ENCODE measurements at places on chromosomes 7 and 10.

- no peak for DNase-seq
Observed at GRCh38 chr7:3150027-3150426, 106.4 kb upstream of the CARD11 start.

DNA sequence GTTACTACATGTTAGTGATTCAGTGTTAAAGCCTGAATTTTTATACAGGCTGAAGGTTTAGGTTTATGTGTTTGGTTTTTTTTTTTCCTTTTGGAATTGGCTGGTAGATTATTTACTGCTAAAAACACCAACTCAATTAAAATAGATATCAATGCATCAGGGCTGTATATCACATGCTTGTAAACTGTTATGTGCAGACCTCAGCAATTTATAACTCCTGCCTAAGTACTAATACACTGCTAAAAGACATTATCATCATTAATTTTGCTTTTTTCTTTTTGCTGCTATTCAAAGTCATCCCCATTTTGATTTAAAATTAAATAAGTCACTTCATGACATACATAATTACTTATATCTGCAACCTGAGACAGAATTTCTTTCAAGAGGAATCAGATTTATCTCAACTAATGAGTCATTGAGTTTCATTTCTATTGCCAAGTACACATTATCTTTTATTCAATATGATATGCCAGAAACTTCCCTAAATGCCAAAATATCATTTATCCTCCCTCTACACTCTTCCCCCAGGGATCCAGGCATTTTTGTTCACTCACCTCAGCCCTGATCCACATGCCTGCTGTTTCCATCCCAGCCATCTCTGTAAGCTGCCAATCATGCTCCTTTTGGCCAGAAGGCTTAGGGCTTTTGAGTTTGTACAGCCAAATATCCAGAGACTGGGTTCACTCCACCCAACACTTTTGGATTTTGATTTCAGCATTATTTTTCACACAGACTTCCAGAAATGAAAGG is 98.5 kb downstream of the POLR1F start:
- no peak for DNase-seq

DNA sequence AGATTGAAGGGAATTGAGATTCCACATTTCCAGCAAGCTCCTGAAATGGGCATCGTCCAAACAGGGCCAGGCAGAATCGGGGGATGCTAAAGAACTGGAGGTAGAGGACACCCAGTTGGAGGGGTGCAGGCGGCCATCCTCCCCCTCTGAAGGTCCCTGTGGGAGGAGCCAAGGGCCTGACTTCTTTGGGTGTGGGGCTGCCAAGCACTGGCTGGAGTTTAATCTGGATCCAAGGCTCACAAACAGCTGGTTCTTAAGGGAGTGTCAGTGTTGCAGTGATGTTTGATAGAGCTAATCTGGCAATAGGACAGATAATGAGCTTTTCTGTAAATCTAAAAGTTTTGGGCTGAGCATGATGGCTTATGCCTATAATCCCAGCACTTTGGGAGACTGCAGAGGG is 20.8 kb downstream of the TSPAN14 start:
- no peak for DNase-seq

GRCh38 chr7:14583518-14583917 is 319.0 kb downstream of the DGKB start:
- DNase-seq = no peak

DNA sequence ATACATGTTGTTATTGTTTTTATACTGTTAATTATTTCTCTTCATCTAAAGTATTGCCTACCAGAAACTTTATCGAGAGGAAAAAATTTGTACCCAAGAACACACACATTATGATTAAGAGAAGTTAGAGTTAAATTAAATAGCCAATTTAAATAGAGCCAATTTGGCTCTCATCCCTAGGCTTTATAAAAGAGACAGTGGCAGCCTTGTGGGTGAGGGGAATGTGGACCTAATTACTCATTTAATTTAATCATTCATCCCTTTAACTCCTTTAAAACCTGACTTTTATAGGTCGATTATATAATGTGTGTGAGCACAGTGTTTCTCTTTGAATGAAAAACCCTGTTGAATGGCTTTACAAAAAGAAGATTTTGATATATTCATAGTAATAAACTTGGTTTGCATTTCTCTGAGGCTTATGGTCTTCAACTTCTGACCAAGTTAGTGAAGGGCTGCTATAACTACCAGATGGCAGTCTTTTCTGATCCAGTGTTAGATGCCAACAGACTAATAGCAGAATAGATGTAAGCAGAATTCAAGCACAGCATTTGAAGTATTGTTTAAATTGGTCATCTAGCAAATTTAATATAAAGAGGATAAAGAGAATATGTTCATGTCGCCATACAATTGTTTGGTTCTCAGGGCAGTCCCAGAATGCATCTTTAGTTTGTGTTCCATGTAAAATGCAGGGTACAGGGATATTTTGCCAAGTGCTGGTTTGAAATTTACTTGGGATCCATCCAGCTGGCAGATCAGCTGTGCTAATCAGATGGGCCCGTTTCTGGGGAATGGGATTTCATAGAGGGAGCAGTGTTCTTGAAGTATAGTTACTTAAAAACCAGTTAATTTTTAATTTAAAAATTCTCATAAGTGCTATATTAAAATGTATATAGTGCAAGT is 25.3 kb downstream of the ADD3 start:
- DNase-seq = no peak

DNA sequence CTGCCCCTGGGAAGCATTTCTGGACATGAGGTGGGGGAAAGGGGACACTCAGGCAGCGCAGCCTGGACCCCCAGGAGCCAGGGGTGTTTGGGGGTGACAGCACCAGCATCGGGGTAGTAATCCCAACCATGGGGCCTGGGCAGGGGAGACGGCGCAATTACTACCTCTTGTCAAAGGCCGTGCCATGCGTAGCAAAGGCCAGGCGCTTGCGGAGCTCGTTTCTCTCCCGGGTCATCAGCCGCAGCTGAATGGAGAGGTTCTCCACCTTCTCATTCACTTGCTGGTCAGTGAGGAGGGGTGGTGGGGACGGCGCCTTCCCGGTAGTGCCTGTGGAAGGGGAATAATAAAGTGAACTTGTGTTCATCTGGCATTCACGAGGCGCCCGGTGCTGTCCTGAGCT is 70.0 kb downstream of the DLG5 start:
- no peak for DNase-seq

GRCh38 chr10:4670737-4671136 is 155.3 kb upstream of the AKR1E2 start:
- no peak for DNase-seq

DNA sequence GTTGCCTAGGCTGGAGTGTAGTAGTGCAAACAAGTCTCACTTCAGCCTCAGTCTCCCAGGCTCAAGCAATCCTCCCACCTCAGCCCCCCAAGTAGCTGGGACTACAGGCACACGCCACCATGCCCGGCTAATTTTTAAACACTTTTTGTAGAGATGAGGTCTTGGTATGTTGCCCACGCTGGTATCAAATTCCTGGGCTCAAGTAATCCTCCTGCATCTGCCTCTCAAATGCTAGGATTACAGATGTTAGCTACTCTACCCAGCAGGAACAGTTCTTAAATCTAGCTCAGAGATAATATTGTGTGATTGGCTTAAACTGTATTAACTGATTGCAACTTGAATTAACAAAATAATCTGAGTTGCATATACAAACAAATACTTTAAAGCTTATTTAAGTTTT is 82.9 kb downstream of the CDK14 start:
- no peak for DNase-seq

DNA sequence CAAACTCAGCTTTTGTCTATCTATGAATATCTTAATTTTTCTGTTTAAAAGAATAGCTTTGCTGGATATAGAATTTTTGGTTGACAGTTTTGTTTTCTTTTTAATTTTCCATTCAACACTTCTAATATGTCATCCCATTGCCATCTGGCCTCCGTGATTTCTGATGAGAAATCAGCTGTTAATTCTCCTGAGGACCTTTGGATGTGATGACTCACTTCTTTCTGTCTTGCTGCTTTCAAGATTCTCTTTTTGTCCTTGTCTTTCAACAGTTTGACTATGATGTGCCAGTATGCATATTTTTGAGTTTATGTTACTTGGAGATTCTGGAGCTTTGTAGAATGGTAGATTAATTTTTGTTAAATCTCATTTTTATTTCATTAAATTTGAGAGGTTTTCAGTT is 38.4 kb downstream of the ZNF518A start:
- DNase-seq = no peak

- no peak for DNase-seq
Observed at GRCh38 chr10:50063100-50063499, 4.7 kb upstream of the WASHC2A start.

DNA sequence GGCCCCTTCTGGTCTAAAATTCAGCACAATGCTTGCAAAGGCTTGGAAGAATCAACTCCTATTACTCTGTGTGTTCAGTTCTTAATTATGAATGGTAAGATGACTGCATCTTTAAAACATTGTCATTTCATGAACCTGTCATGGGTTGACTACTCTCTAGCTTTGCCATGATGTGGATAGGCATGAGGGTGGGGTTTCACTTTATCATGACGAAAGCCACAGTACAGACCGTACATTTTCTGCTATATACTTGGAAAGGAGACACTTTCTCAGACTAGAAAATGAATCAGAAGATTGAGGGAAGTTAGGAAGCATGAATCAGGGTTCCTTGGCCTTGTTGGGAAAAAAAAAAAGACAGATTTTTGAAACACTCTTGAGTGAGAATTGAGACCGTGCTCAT is 19.7 kb upstream of the MSRB2 start:
- DNase-seq = no peak

- DNase-seq = no peak
Observed at GRCh38 chr10:50972591-50972990, 87.2 kb upstream of the A1CF start.

- no peak for DNase-seq
Observed at GRCh38 chr10:127907411-127908105, 655 bp downstream of the PTPRE start.

DNA sequence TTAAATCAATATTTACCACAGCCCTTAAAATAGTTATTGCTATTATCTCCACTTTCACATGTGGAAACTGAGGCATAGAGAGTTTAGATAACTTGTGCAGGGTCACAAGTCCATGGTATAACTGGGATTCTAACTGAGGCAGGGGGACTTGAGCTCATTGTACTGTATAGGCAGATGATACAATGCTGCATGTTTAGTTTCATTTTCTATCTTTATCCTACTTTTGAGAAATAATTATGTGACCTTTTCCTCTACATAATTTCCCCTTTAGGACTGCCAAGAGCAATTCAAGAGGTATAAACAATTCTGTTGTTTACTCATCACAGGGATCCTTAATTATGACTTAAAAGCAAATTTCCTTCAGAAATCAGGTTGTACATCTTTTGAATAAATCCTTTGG is 193.1 kb downstream of the SUGCT start:
- no peak for DNase-seq

DNA sequence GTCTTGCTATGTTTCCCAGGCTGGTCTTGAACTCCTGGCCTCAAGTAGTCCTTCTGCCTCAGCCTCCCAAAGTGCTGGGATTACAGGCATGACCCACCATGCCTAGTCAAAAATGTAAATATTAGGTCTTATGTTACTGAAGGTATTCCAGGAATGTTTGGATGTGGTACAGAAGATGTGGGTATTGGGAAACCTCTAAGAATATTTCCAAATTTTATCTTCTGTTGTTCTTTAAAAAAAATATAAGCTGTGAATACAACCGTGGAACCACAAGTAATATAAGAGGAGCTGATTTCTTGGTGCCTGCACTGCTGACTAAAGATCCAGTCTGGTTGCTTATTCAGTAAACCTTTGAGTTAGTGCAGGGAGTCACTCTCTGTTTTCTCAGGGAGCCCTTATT is 178.3 kb downstream of the AUTS2 start:
- no peak for DNase-seq

GRCh38 chr7:90717296-90718060 is 121.4 kb downstream of the CDK14 start:
- DNase-seq = no peak

GRCh38 chr7:77727527-77727926 is 31.3 kb downstream of the RSBN1L start:
- no peak for DNase-seq

DNA sequence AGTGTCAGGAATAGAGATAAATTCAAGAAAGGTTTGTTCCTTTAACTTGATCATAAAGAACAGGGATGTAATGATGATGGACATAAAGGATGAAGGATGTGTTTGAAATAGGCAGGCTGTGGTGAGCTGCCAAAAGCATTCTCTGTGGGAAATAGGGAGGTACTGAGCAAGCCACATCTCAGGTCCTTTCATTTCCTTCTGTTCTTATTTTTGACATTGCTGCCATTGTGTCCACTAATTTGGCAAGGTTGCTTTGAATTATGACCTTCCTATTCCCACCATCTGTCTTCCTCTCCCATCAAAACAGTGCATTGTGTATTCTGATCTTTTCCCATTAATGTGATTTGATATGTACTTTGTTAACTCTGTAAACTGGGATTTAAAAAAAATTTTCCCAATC is 9.4 kb downstream of the SCRN1 start:
- no peak for DNase-seq

GRCh38 chr10:124416733-124417132 is 2.0 kb downstream of the OAT start:
- DNase-seq = no peak

DNA sequence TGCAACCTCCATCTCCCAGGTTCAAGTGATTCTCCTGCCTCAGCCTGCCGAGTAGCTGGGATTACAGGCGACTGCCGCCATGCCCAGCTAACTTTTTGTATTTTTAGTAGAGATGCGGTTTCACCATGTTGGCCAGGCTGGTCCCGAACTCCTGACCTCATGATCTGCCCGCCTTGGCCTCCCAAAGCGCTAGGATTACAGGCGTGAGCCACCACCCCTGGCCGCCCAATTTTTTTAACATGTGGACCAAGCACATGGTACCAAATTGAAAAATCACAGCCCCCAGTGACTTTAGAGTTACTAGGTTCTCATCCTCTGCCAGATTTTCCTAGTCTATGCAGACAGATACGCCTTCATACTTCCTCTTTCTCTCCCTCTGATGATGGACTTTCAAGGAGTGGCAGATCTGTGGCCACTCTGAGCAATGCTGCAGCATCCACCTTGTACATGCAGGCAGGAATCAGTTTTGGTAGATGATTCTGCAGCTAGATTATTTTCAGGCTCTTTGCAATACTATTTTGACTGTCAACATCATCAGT is 34.0 kb upstream of the EZH2 start:
- DNase-seq = no peak

DNA sequence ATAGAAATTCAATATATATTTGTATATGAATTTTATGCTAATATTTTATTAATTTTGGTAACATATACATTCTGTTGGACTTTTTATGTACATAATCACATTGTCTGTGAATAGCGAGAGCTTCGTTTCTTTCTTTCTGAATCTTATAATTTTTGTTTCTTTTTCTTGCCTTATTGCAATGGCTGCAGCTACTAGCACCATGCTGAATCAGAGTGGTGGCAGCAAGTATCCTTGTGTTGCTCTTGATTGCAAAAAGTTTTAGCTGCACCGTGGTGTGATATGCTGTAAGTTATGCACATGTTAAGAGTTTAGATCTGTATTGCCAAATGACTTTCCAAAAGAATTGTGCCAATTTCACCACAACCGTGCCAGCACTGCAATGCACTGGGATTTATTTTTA is 32.6 kb downstream of the ELFN1 start:
- no peak for DNase-seq
